Pulmonary artery endothelial cell (primary cell): ENCODE measurements at places on chromosomes 6 and 20. TPM values are rescaled to one million over a fixed set of nuclear protein-coding genes. Genes with fewer than 3 reads are reported as not detected.

DNA sequence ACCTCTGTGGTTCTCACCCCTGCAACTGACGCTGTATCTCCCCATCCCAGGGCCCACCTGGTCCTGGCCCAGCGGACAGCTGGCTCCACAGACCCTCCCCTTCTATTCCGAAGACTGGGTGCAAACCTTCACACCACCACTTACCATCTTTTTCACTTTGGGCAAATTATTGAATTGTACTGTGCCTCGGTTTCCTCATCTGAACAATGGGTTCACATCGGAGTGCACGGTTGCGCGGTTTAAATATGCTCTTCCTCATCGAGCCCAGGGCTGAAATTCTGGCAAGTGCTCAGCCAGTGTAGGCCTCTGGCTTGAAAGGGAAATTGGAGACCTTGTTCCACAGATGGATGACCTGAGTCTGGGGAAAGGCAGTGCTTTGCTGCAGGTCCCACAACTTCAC, 2.9 kb upstream of the ARFGAP1 start:
- no peak for DNase-seq

- no peak for DNase-seq
Observed at GRCh38 chr20:43842126-43843020, 72.3 kb upstream of the TOX2 start.

GRCh38 chr6:111487661-111488060, 4.6 kb upstream of the REV3L start:
- DNase-seq: no peak

GRCh38 chr6:63504777-63505384, 67.4 kb upstream of the LOC128125822 start:
- no peak for DNase-seq

Gene ATG5
- 48.2 and 51.5 TPM in 2 replicates for total RNA-seq
